HuH-7.5 (cell line): ENCODE measurements at places on chromosomes 12 and 14.

DNA sequence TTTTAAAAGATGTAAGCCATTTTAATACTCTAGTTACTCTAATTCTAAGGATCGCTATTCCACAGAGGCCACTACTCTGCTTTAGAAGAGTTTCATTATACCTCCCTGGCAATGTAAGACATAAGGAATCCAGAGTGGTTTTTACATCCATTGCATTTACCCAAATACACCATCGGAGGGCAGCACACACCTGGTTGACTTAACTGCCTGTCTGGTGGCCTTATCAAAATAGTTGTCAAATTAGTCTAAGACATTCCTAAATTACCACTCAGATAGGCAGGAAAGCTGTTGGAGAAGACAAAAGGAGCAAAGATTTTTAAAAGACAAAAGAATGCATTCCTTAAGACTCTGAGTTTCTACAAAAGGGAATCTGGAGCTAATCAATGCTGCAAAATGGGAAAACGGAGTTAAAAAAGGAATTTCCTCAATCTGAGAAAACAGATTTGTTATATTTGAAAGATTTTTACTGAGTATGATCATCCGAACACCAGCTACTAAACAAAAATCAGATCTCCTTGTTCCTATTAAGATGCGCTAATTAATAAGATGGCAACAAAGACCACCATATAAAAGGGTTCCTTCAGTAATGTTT, 33.8 kb upstream of the FGD4 start:
- DNase-seq, result peak; percentile 32

DNA sequence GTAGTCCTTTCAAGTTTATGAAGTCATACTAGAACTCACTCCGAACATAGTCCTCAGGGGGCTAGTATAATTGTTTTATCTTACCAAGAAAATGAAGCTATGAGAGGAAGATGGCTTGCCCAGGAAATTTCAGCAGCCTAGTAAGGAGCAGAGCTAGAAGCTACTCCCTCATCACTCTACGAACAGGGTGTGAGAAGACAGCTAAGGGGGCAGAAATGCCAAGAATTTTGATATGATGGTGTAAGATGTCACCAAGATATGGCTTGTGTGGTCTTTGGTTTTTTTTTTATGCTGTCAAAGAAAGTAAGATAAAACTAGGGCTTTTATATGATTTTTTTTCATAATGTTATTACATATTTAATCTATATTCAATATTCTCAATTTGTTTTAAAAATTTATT, 47.6 kb downstream of the PRICKLE1 start:
- DNase-seq, result no peak

DNA sequence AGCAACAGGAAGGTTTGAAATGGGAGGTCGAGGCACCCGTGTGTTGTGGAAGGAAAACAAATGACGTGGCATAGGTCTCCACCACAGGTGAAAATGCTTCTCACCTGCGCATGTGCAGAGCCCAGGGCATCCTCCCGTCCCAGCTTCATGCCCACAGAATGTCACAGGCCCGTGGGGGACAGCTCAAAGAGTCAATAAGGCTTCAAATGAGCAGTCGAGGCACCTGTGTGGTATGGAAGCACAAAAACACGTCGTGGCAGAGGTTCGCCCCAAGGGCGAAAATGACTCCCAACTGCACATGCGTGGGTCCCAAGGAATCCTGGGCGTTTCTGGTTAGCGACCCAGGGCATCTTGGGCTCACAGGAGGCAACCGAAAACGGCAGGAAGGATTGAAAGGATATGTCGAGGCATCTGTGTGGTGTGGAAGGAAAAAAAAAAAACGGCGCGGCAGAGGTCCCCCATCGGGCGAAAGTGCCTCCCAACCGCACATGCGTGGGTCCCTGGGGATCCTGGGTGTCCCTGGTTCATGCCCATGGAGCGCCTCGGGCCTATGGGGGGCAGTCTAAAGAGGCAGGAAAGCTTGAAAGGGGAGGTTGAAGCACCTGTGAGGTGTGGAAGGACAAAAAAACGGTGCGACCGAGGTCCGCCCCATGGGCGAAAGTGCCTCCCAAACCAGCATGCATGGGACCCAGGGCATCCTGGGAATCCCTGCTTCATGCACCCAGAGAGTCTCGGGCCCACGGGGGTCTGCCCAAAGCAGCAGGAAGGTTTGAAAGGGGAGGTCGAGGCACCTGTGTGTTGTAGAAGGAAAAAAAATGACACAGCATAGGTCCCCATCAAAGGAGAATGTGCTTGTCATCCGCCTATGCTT, 578.5 kb downstream of the ALG10 start:
- no peak for DNase-seq

GRCh38 chr14:76710056-76711010, 50.9 kb upstream of the VASH1 start:
- peak; percentile 18 for DNase-seq

- DNase-seq, result peak; percentile 79
Measured at GRCh38 chr12:49098035-49098451, 3.4 kb upstream of the DHH start.
